ENCODE measurements at places on chromosomes 6 and 20. TPM values are rescaled to one million over a fixed set of nuclear protein-coding genes. Genes with fewer than 3 reads are reported as not detected.

The TFAP2A gene
- 0.98 TPM for total RNA-seq

The SLC26A8 gene
- total RNA-seq, result 0.35 TPM

The CFB gene
- total RNA-seq, result 40.4 TPM

- no peak for DNase-seq
Measured at GRCh38 chr20:33097001-33097400, 17.6 kb downstream of the BPIFB4 start.

GRCh38 chr6:108175592-108176279 lies 9.9 kb downstream of the NR2E1 start:
- no peak for DNase-seq

DNA sequence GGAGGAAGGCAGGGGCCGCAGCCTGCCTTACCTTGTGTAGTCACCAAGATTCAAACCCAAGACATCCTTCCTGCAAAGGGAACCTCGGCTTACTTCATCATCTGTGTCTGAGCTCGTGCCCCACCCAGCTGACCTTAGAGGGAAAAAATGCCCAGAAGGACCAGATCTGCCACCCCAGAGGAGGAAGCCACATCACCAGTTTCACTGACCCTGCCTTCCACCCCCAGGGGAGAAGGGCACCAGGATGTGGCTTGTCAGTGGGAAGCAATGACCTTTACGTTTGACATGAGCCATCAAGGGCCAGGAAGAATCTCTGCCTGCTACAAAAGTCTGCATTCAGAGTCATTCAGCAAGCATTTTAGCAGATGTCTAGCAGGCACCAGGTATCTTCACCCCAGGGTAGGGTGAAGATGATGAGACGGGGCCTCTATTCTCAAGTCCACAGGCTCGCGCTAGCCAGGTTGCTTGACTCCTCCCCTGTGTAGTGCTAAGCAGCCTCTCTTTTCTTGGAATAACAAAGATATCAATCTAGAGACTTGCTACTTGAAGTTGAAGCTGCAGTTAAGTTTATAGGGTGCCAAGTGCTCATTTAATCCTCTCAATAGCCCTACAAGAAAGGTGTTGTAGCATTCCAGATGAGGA lies 28.1 kb downstream of the HM13 start:
- DNase-seq, result no peak

DNA sequence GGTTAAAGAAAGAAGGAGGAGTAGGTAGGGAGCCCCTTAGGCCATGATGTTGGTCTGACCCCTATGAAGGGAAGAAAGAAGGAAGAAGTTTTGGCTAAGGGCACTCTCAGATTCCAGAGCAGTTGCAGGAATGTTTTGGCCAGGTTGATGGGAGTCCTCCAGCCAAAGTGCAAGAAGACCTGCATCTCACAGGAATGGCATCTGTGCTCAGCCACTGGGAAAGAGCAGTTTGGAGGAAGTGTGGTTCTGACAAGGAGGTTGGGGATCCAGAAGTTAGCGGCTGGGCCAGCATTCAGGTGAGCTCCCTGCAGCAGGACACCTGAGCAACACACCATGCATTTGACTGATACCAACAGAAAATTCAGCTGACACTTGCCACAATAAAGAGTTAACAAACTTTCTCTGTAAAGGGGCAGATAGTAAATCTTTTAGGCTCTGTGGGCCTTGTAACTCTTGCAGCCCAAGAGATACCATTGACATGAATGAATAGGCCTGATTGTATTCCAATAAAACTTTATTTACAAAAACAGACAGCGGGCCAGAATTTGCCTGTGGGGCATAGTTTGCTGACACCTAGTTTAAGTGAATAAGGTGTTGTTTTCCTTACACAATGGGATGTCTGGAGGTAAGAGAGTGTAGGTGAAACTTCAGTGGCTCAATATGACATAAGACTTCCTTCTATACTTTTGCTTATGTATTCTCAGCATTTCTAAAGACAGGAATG lies 71.0 kb downstream of the EDN1 start:
- DNase-seq, result no peak

DNA sequence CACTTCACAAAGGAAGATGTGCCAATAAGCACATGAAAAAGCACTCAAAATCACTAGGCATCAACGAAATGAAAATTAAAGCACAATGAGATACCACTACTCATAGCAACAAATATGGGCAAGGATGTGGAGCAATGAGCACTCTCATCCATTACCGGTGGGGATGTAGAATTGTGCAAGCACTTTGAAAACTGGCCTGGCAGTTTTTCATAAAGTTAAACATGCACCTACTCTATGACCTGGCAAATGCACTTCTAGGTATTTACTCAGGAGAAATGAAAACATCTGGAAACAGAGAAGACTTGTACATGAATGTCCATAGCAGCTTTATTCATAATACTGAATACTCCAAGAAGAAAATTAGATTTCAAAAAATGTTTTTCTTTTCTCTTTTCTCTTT lies 34.1 kb upstream of the TMEM14A start:
- no peak for DNase-seq

GRCh38 chr6:45543298-45544235 lies 165.8 kb upstream of the SUPT3H start:
- DNase-seq, result no peak

DNA sequence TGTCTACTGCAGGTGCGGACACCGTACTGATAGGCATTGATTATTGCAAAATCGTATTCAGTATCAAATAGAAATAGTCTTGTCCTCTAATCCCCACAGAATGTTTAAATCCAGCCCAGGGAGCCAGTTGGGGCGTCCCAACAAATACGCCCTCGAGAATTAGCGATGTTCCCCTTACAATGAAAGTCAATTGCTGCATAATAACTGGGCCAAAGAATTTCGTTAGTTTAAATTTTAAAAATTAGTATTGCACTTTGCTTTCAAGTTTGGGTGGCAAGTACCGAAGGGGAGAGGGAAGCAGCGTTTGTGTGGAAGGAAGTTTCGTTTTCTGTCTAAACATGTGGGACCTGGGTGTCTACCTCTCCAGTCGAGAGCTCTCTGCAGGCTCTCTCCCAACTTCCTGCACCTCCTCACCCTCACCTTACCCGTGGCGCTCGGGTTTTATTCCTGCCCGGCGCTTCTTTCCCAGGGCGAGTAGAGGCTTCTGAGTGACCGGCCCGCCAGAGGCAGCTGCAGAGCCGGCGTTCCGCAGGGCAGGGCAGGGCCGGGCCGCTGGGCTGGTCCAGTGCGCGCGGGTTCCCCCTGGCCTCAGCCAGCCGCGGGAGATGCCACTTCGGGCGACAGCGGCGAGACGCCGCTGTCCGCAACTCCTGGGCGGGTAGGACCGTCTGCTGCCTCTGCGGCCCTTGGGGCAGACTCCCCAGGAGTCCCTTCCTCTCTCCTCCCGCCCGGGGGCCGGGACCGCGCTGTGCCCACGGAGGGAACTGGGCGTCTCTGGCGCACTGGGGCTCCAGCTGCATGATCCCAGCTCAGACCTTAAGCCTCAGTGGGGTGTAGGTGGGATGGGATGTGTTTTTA lies 862 bp upstream of the TFAP2C start:
- no peak for DNase-seq

DNA sequence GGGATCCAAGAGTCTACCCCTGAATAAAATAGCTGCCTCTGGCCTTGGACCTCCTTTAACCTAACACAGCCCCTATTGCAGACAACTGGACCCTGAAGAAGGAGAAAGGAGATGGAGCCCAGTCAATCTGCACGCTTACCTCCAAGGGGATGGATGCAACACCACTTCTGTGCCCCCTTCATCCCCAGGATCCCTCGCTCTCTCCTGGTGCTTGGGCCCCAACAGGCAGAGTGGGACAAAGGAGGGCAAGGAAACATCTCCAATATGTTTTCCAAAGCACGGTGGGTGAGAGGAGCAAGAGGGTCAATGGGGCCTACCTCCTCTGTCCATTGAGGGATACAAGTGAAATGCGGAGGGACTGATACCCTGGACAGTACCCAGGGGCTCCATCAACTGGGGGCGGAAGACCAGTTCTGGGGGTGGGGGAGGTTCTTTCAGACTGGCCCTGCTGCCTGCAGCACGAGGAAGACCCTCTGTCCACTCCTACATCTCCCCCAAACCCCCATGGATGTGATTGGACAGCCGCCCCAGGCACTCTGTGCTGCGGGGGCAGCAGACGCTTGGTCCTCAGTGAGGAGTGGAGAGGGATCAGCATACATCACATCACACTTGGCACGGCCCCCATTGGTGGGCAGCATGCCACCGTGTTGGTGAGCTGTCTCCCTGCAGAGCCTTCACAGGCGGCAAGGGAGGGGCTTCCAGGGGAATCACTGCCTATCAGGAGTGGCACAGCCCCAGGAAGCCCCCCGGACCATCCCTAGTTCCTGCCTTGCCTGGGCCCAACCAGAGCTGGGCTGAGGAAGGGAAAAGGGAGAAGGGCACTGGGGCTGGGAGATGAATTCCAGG lies 70.6 kb downstream of the MRPL14 start:
- DNase-seq, result peak; percentile 34

- DNase-seq, result peak; percentile 60
Measured at GRCh38 chr6:43172104-43173007, 1.3 kb downstream of the SRF start.

- DNase-seq, result no peak
Measured at GRCh38 chr6:5567352-5567751, 306.0 kb downstream of the FARS2 start.

DNA sequence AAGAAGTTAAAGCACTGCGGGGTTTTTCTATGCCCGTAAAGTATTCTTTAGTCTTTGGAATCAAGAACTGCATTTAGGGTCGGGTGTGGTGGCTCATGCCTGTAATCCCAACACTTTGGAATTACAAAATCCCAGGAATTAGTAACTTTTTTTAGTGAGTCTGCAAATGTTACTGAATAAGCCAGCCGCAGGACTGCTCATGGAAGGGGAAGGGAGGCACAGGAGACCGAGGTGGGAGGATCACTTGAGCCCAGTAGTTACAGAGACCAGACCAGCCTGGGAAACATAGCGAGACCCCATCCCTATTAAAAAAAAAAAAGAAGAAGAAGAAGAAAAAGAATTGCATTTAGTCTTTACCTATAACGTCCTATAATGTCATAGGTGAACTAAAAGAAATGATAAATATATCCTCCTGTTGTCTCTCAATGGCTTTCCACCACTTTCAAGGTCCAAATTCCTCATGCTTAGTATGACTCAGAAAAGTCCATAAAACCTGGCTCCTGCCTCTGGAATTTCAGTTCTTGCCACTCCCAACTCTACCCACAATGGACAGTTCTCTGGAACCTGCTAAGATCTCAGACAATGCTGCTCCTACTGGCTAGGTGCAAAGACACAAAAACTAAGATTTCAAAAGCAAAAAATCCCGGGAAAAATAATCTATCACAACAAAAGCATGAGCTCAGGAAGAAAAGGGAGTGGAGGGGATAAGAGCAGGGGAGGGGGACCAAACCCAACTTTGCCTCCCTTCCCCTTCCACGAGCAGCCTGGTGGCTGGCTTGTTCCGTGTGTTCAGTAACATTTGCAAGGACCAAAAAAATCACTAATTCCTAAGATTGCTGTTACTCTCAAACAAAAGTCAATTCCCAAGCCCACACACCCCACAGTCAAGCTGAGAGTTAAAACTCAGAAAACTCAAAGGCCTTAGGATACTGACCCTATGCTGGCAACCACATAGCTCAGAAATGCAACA lies 39.0 kb downstream of the B4GALT5 start:
- DNase-seq, result peak; percentile 62

DNA sequence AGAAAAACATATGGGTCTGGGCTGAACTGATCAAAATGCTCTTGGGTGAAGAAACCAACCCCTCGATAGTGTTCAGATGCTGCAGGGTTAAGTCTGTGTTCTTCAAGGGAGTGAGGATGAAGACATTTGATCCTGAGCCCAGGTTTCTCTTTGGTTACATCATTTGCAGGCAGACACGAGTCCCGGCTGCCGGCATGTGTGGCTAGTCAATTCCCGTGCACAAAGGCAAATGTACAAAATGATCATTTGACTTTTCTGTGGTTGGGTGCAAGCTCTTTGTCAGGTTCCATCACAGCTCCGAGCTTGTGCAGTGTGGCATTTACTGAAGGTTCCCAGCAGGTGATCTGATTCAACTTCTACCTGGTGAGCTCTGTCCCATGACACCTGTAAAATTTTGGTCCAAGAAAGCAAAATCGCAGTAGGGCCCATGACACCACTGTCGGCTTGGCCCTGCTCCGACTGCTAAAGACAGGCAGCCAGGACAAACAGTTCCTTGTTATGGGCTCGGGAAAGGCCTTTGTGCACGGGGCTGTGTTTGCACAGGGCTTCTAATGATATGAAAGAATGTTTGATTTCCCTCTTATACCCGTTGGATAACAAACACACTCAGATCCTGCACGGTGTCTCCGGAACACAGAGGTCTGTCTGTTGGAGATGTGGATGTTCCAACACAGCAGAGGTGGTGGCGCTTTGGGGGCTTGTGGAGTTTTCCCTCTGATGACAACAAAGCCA lies 46.9 kb downstream of the GJA10 start:
- peak; percentile 44 for DNase-seq

DNA sequence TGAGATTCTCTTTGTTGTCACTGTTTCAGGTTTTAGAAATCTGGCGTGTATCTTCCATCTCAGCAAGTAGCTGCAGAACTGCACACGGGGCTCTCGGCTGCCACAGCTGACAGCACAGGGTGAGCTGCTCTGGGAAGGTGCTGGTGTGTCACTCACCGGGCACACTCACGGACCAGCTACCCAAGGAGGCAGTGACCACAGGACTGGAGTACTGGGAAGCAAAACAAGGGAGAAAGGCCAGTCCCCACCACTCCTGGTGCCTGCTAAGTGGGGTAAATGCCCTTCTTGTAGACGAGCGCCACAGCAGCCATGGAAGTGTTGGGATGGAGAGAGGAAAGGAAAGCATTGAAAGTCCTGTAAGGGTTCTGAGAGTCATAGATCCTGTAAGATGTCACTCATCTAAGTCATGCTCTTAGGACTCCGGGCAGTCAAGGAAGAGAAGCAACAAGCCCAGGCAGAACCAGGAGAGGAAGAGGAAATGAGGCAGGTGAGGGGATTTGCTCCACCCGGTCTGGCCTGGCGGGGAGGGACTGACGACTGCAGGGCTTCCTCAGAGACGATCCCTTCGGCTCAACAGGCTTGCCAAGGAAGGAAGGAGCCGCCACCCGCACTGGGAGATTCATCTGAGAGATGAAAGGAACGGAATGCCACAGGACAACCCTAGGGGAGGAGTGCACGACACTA lies 48.1 kb downstream of the PRDM1 start:
- DNase-seq, result no peak

GRCh38 chr6:21596145-21596948 lies 2.8 kb downstream of the SOX4 start:
- DNase-seq, result peak; percentile 41

DNA sequence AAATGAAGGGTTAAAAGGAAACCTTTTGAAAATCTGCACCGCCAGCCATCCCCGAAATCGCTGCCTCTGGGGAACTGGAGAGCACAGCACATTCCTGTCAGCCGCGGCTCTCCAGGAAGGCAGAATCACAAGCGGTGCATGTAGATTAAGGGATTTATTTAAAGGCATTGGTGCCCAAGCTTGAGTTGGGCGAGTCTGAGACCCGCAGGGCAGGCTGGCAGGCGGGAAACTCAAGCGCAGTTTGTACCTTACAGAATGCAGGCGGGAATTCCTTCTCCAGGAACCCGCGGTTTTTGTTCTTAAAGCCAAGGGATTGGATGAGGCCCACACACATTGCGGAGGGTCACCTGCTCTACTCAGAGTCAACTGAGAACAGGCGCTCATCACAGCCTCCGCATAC lies 10.8 kb downstream of the GPR31 start:
- DNase-seq, result no peak
